Activated CD8-positive, alpha-beta T cell treated with anti-CD3 and anti-CD28 coated beads, Interleukin-2, amount 10 ng/mL, durations not matched to agents 7 days and 5 days (primary cell): ENCODE measurements at places on chromosomes 6 and 20.
A peak's percentile ranks its signal among the peaks of the same experiment; 100 is the strongest.

DNA sequence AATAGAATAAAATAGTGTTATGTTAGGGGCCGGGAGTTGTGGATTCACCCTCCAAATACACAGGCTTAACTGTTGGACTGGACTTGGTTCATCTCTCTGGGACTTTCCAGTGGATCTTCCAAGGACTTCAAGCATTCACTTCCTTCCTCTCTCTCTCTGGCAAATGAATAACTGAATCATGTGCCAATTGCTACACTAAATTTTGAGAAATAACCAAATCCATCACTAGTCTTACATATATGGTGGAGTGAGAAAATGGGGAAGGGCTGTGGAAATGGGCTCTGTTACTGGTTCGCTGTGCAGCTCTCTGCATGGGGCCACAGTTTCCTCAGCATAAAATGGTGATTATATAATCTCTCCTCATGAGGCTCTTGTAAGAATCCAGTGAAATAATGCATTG, 6.8 kb upstream of the KIAA1755 start:
- no peak for DNase-seq

DNA sequence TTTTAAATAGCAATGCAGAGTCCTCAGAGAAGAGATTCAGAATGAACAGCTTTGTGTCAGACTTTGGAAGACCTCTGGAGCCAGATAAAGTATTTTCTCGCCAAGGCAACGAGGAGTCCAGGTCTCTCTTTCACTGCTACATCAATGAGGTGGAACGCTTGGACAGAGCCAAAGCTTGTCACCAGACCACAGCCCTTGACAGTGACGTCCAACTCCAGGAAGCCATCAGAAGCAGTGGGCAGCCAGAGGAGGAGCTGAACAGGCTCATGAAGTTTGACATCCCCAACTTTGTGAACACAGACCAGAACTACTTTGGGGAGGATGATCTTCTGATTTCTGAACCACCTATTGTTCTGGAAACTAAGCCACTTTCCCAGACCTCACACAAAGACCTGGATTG, 55.5 kb downstream of the MRAP2 start:
- no peak for DNase-seq

DNA sequence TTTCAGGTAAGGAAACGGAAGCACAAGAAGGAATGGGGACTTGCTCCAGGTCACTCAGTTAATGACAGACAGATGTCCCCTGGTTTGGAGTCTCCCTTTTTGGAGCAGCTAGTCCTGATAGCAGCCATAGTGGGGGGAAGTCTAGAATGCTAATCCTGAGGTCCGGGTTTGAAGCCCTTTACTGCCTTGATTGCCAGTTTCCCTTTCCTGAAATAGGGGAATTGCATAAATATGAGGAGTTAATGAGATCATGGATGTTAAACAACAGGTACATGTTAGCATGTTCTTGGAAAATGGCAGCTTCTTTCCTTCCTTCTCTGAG, 341 bp upstream of the TTPAL start:
- DNase-seq = no peak

DNA sequence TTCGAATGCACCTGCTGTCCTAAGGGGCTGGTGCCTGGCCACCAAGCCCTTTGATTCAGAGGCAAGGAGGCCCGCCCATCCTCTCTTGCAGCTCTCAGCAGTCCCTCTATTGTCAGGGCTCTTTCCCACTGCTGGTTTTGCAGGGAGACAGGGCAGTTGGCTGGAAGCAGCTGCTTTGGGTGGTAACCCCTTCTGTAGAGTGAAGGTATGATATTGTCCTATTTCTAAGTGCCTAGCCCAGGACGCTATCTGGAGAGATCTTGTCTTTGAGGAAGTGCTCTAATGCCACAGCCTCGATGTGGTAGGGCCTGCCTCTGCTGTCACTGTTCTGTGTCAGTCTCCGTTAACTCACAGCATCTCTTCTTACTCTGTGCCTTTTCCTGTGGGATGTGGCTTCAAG, 5.6 kb downstream of the PLCG1 start:
- peak; percentile 75 for DNase-seq

DNA sequence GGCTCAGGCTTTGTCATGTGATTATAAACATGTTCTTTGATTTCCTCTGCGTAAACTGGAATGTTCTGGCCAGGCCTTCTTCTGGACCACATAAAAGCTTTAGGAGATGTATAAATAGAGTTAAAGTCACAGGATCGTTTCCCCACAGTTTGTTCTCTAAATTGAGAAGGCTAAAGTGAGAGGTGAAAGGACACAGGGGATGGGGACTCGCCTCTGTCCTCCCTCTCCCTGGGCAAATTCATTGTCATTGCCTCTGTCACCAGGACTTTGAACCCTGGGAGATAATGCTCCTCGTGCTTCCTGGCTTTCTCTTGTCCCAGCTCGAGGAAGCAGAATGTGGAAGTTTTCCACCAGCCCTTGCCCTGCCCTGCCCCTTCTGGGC, 20.3 kb upstream of the ZFAND3 start:
- DNase-seq = no peak

DNA sequence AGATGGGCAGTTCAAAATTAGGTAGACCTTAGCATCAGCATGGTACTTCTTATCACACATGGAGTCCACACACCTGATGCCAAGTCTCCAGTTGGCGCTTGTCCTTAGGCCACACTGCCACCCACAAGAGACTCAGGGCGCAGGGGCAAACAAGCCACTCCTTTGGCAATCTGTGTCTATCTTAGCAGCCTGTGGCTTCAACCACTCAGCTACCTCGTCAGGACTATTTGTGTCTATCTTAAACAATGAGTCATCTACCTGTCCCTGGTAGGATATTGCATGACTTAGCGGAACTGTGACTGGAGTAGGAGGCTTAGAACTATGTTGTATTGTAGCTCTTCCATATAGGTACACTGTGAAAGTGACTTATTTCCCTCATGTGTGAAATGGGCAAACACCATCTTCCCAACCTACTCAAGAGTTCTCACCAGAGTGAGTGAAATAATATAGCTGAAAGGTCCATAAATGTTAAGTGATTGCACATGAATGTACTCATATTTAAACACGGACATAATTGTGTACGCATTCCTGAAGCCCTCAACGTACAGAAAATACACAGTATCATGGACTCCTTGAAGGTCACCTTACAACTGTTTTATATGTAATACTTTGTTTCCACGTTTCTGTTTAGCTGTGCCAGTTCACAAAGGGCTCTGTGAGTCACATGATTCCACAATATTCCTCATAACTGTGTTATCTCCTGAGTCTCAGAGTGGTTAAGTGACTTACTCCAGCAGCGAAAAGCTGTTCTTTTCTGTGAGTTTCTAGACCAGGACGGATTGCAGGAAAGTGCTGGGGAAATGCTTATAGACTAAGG, 1.6 kb downstream of the TRIM27 start:
- peak; percentile 30 for DNase-seq

GRCh38 chr6:127900935-127901334, at the start of gene THEMIS:
Gene THEMIS, minus strand, starts transcription at chr6:127901058. Its CDS starts 126 bp downstream, at chr6:127900932.
- peak; percentile 83 for DNase-seq

DNA sequence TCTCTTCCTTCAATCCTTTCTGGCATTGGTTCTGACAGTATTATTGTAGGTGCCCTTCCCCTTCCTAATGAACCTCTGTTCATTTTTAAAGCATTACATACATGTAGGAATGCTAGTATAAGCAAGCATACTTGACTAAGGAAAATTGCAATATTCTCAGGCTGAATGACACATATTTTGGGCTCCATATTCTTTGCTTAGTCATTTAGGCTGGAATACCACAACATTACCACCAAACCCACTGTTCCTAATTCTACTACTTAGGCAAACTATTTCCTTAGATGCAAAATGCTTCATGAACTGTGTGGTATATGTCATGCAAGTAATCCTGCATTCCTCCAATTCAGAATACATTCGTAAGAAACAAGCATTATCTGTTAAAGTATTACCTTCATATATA, 113.9 kb downstream of the PRDM1 start:
- DNase-seq = no peak

DNA sequence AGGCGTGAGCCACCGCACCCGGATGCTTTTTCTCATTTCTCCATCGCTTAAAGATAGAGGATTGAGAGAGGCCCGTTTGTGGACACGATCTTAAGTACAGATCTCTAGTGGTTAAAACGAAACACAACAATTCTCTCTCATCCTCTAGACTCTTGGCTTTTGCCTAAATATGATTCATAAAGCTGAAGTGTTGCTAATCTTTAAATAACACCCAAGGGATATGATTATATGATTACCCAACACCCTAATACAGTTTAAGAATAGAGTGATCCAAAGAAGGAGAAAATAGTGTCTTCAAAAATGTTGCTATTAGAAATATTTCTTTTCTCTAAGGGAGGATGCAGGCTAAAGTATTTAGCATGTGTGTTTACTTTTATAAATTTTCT, 50.4 kb downstream of the MTHFD1L start:
- no peak for DNase-seq

DNA sequence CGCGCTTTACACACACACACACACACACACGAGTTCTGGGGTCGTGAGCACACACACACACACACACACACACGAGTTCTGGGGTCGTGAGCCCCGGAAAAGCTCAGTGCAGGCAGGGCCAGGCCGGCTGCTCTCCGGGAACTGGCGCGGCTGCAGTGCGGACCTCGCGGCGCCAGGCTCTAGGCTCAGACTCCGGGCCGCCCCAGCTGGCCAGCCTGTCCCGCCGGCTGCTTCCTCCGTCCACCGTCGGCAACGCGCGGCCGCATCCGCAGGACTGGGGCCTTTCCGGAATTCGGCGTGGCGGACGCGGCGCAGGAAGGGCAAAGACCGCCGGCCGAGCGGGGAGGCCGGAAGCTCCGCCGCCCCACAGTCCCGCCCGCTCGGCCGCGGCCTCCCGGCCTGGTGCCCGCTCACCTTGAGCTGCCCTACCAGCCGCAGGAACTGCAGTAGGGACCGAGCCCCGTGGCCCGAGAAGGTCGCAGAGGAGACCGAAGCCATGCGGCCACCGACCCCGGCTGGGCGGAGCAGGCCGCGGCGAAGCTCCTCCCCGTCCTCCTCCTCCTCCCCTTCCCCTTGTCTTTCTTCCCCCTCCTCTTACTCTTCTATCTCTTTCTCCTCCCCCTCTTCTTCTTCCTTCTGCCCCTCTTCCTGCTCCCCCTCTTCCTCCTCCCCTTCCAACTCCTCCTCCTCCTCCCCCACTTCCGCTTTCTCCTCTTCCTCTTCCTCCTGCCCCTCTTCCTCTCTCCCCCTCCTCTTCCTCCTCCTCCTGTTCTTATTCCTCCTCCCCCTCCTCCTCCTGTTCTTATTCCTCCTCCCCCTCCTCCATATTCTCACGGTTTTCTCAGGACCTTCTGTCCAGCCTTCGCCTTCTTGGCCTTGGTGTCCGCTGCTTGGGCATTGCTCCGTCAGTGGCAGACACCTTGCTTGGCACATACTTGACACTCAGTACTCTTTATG, at the start of gene HDDC2:
HDDC2 (minus strand) TSS at position 533 of the 957 bp plus-strand sequence; CDS start at position 498, 35 bp downstream.
- peak; percentile 57 for DNase-seq

DNA sequence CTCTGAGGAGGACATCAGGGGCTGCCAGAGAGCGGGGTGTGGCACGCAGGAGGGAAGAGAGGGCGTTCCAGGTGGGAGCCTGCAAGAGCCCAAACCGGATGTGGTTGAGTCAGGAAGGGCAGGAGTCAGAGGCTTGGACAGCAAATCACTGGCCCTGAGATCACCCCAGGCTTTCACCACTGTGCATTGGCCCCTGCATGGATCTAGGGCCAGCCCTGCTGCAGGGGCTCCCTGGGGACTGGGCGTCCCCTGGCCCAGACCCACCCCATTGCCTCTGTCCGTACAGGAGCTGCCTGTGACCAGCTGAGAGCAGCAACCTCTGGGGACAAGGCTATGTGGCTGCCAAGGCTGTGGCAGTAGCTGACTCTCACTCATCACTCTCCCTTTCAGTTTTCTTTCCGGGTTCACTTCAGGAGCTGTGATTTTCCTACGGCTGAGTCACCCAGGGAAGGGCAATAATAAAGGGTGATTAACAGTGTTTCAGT, 33.9 kb downstream of the KCNK17 start:
- no peak for DNase-seq

DNA sequence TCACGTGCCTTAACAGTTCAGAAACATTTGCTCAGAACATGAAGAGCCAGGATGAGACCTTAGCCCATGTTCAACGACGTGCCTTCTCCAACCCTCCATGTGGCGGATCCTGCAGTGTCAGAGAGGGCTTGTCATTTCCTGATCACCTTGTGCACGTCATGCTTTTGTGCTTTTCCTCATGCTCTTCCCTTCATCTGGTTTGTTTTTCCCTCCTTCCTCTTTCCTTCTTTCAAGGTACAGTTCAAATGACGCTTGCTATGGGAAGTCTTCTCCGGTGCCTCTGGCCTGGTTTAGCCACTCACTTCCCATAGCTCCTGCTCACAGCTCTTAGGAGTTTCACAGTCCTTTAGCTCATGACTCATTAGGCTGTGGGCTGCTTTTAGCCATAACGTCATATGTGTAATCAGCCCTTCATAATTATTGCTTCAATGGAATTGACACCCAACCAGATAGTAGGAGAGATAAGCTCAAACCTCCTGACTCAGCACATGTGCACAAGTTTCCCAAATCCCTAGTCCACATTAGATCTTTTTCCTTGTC, 102.7 kb upstream of the CNKSR3 start:
- no peak for DNase-seq

DNA sequence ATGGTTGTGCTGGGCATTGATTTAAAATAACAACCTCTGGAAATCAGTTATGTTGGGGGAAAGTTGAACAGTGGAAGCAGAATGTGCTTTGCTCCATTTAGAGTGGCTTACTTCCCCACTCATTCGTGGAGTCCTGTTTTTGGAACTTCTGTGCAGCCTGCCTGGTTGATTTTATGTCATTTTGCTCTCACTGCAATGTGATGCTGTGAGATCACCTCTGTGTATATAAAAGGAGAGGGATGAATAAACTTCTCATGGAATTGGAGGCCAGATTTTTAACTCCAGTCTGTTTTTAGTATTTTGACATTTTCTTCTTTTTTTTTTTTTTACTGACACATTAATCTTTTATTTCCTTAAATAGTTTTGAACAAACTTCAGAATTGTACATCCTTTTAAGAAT, 139.0 kb downstream of the FNDC1 start:
- DNase-seq = no peak

DNA sequence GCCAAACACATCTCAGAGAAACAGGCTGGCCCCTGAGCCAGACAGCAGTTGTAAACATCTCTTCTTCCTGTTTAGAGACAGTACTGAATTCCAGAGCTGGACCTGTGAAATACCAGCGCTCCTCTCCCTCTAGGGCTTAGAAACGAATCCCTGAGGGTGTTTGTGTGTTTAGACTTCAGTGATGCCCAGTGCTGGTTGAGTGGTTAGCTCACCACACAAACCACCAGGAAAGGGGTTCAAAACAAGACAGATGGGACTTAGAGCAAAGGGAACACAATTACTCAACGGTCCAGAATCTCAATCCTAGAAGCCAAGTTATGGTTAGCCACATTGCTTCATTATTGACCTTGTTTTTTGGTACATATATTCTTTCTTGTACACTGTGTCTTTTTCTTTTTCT, 108.7 kb upstream of the TMEM170B start:
- no peak for DNase-seq

GRCh38 chr6:56794421-56794820, 151.7 kb upstream of the DST start:
- no peak for DNase-seq

DNA sequence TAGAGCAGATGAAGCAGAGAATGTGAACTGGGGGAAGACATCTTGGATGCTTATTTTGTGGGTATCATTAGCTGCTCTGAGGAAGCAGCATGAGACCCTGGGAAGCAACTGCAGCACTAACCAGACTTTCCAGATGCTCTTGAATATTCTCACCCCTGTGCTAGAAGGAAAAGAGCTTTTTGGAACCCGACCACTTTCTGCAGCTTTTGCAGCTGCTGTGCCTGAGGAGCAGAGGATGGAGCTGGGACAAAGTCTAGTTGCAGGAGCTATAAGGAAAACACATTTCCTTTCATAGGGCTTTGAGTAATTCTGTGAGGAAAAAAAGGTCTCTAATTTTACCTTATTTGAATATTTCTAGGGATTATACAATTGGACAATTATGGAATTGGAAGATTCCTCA, 369.7 kb downstream of the CD109 start:
- DNase-seq = no peak

GRCh38 chr6:160534050-160534696, 129.9 kb downstream of the LPA start:
- peak; percentile 68 for DNase-seq
